ENCODE measurements at places on chromosomes 2 and 18.

DNA sequence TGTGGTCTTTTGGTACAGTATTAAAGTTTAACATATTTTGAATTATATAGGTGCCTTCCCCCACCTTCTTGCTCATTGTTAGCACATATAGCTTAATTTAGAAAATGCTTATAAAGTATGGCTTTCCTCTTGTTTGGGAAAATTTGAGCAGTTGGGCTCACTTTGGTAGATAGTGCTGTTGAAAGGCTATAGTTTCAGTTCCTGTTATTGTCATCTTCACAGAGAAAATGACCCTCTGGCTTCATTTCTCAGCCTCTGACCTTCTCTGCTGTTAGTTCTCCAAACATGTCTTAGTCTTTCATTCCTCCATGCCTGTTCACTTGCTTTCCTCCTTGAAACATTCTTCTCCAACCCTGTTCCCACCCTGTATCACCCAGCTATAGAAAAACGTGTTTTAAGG lies 200.6 kb downstream of the WDR7 start:
- no peak for DNase-seq

DNA sequence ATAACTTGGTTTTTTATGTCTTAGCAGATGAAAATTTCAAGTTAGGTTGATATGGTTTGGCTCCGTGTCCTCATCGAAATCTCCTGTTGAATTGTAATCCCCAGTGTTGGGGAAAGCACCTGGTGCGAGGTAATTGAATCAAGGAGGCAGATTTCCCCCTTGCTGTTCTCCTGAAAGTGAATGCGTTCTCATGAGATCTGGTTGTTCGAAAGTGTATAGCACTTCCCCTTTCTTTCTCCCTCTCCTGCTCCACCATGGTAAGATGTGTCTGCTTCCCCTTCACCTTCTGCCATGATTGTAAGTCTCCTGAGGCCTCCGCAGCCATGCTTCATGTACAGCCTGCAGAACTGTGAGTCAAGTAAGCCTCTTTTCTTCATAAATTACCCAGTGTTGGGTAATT lies 242.1 kb upstream of the TNP1 start:
- no peak for DNase-seq

DNA sequence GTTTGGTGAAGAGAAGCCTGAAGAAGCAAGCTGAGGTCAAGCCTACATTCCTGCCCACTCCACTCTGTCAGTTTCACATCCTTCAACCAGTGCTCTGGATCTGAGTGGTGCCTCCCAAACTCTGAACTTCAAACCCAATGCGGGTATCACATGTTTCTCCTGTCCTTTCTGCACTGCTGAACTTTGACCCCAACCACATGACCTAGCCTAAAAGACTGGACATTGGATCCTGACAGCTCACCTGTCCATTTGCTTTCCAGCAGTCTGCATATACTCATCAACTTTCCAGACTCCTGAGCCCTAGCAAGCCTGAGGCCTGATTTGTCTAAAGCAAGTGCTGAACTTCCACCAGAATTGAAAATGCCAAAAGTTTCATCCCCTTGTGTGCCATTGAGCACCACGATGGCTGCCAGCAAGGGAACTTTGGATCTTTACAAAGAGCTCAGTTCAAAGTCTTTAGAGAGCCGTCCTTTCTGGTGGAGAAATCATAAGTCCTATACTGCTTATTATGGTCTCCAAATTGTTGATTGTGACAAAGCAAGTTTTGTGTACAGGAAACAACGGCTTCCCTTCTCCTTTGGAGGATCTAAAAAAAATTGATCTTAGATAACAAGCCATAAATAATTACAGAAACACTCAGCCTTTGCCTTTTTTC lies 37.6 kb upstream of the ITGA6 start:
- DNase-seq = no peak

GRCh38 chr18:49723648-49724180 lies 89.6 kb downstream of the ACAA2 start:
- DNase-seq = no peak

- DNase-seq = no peak
These were observed 4.6 kb downstream of the ARL5A start for GRCh38 chr2:151823651-151824050.

GRCh38 chr2:237572742-237573101 lies 6.3 kb downstream of the PRLH start:
- no peak for DNase-seq

DNA sequence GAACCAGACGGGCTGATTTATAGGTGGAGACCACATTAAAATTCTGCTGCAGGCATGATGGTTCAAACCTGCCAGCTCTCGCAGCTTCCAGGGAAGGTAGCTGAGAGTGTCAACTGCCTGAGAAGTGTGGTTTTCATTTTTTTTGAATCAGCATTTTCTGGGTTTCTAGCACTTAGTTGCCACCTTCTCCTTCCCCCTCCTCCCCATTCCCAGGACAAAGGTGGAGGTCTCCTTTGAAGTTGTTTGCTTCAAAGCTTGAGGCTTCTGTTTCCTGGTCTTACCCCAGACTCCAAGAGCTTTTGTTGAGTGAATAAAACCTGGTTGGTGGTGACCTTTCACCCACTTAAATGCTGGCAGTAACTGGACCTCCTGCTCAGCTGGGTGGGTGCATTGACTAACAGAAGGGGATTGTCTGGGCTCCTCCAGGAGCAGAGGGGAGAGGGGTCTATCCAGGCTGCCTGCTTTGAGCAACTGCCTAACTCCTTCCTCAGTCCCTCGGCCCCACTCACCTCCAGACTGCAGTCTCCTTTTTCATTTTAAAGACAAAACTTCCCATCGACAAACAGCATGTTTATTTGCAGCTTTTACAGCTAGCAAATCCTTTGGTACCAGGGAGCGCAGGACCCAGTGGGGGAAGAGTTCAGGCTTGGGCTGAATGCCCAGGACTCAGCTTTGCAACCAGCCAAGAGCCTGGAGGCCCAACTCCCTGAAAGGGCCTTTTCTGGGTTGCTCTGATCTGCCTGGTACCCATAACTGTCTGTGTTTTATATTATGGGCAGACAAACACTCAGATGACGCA lies 3.5 kb downstream of the RHOB start:
- peak; percentile 62 for DNase-seq

DNA sequence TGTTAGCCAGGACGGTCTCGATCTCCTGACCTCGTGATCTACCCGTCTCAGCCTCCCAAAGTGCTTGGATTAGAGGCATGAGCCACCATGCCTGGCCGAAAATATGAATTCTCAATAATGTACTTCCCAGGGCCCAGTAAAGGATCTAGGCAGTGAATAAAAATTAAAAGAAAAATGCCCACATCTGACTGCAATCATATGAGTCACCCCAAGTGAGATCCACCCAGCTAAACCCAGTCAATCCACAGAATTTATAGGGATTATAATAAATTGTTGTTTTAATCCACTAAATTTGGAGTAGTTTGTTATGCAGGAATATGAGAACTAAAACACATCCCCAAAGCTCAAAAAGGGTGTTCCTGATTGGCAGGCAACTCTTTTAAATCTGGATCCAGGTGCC lies 93.5 kb upstream of the STK39 start:
- DNase-seq = no peak

All from eye (tissue), 1 donor.